Osteocyte (in vitro differentiated cells): ENCODE measurements at places on chromosomes 7 and 10.
A peak's percentile ranks its signal among the peaks of the same experiment; 100 is the strongest.

GRCh38 chr7:150855046-150855445 lies 2.7 kb downstream of the AOC1 start:
- peak; percentile 68 for DNase-seq
- H3K4me1 ChIP-seq = no peaks in the 10 kb centered on the region
- H3K27me3 ChIP-seq = peaks cover 3% of the 10 kb centered on the region
- no peak overlapping the region for H3K4me3 ChIP-seq
- no peaks in the 10 kb centered on the region for H3K36me3 ChIP-seq
- no peak overlapping the region for H3K27ac ChIP-seq

- no peaks in the 10 kb centered on the region for H3K27me3 ChIP-seq
- H3K4me3 ChIP-seq = no peak overlapping the region
- H3K36me3 ChIP-seq = no peaks in the 10 kb centered on the region
Measured at GRCh38 chr10:15567952-15568351, 151.8 kb downstream of the ITGA8 start.

DNA sequence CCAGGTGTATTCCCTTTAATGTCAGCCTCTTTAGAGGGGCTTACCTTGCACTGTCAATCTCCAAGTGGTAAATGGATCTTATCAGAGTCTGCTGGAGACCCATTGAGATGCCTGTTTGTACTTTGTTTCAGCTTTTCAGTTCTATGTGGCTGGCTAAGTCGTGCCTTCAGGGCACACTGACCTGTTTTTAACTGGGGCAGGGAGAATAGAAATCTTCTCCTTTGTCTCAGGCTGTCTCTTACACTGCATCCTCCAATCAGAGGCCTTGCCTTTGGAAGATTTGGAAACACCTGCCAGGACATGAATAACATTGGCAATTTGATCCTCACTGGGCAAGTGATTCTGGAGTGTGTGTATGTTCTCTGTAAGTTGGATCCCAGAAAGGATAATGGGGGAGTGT lies 65.0 kb downstream of the POU6F2 start:
- H3K4me3 ChIP-seq = no peak overlapping the region
- H3K27me3 ChIP-seq = peaks cover 10% of the 10 kb centered on the region
- H3K36me3 ChIP-seq = no peaks in the 10 kb centered on the region
- no peaks in the 10 kb centered on the region for H3K4me1 ChIP-seq

GRCh38 chr7:151249034-151249731 lies 689 bp upstream of the SMARCD3 start:
- H3K36me3 ChIP-seq = no peaks in the 10 kb centered on the region
- no peaks in the 10 kb centered on the region for H3K27me3 ChIP-seq
- H3K4me1 ChIP-seq = peaks cover 72% of the 10 kb centered on the region
- H3K4me3 ChIP-seq = peak overlapping the region; percentile 82
- peak overlapping the region; percentile 100 for H3K27ac ChIP-seq

GRCh38 chr10:100510533-100511308 lies 8.9 kb downstream of the SEC31B start:
- no peak for DNase-seq
- H3K27me3 ChIP-seq = no peaks in the 10 kb centered on the region

DNA sequence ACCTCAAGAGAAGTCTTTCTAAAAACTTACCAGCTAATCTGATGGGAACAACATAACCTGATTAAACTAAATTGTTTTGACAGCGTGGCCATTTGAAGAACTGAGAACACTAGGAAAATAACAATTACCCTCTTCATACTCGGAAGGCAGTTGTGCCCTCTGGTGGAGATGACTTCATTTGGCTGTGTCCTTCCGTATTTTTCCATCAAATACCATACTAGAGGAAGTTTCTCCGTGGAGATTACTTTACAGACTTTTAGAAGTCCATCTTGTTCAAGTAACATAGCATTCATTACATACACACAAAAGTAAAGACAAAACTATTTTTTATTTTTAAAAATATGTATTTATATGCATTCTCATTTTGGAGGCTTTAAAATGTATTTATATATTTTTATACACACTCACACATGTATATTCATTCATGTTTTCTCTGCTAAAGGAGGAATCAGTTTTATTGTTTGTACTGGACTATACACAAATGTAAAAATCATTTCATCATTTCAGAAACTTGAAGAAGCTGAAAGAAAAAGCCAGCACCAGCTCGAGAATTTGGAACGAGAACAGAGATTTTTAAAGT lies 25.2 kb downstream of the SMNDC1 start:
- DNase-seq = no peak
- H3K27me3 ChIP-seq = no peaks in the 10 kb centered on the region
- H3K36me3 ChIP-seq = peaks cover 8% of the 10 kb centered on the region
- no peak overlapping the region for H3K27ac ChIP-seq
- peak overlapping the region; percentile 19 for H3K4me3 ChIP-seq
- peaks cover 9% of the 10 kb centered on the region for H3K4me1 ChIP-seq

DNA sequence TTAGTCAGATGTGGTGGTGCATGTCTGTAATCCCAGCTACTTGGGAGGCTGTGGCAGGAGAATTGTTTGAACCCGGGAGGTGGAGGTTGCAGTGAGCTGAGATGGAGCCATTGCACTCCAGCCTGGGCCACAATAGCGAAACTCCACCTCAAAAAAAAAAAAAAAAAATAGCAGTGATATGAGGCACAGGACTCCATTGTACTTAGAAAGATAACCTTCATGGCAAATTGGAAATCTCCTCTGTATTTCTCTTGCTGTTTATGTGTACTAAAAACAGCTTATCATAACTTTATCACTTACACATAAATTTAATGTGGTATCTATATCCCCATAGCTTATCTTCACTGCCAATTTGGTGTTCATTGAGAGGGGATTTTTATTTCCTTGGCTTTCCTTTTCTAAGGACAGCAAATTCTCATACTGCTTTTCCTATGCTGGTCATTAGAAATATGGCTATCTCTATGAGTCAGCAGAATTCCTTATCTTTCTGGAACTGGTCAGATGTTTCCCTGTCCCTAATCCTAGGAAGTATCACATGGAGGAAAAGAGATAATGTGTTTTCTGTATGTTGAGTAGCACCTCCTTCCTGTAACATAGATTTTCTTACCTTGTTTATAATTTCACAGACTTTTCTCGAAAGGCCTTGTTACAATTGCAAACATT lies 40.6 kb upstream of the ZEB1 start:
- peaks cover 5% of the 10 kb centered on the region for H3K36me3 ChIP-seq
- H3K4me1 ChIP-seq = no peaks in the 10 kb centered on the region
- DNase-seq = no peak
- no peak overlapping the region for H3K27ac ChIP-seq

DNA sequence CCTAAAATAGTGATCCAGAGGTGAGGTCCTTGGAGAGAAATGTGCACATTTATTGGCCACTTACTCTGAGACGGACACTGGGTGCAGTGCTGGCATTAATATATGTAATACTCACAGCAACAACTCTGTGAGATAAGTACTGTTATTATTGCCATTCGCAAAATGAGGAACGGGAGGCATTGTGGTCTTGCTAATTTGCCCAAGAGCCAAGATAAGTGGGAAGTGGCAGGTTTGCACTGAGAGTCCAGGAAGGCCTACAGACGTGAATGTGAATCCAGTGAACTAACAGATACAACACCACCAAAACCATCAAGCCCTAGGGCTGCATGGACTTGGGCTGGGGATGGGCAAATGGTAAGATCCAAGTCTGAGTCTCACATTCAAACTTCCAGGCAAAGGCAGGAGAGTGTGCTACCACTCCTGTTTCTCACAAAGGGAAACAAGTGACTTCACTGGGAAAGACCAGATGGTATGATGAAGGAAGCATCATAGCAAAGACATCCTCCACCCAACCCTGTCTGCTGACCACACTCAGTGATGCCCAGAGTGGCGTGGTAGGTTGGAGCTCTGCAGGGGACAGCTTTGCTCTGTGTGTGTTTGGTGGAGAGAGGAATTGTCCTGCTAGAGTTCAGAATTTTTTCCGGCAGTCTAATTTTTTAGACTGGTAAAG lies 19.2 kb downstream of the TMEM273 start:
- H3K27ac ChIP-seq = no peak overlapping the region
- no peak overlapping the region for H3K4me3 ChIP-seq
- no peaks in the 10 kb centered on the region for H3K4me1 ChIP-seq
- peak; percentile 27 for DNase-seq
- no peaks in the 10 kb centered on the region for H3K27me3 ChIP-seq

- H3K27ac ChIP-seq = no peak overlapping the region
- no peak for DNase-seq
- no peaks in the 10 kb centered on the region for H3K4me1 ChIP-seq
- no peak overlapping the region for H3K4me3 ChIP-seq
Measured at GRCh38 chr10:84188815-84189214, 5.5 kb upstream of the CDHR1 start.

DNA sequence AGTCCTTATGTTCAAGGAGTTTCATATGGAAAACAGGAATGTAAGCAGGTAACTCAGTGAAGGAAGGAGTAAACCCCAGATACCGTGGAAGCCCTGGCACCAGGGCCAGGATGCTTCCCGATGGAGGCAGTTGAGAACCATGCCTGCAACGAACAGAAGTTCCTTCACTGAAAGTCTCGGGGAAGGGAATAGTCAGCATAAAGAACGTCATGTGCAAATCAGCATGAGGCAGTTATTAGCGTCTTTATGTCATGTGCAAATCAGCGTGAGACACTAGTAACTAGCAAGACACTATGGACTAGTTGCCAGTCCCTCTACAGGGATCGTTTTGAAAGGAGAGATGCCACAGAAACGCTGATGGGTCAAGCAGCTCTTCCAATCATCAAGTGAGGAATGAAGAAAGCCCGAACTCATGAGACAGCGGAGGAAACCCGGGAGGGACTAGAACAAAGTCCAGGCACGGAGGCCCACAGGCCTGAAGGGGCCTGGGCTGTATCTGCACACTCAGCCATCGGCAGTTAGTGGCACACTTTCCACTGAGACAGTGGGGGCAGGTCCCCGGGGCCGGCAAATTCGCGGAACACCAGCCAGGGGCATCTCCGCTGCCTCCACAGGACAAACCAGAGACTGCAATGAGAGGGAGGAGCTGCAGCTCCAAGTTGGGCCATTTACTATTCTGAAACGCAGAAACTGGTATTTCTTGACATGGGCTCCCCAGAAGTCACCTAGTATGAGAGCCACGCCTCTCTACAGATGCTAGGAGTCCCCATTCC lies 109.6 kb downstream of the SFMBT2 start:
- H3K36me3 ChIP-seq = no peaks in the 10 kb centered on the region
- no peaks in the 10 kb centered on the region for H3K4me1 ChIP-seq
- no peak overlapping the region for H3K4me3 ChIP-seq
- no peak overlapping the region for H3K27ac ChIP-seq
- H3K27me3 ChIP-seq = no peaks in the 10 kb centered on the region
- DNase-seq = no peak

GRCh38 chr10:18409599-18410397 lies 241.6 kb downstream of the NSUN6 start:
- no peaks in the 10 kb centered on the region for H3K36me3 ChIP-seq
- no peak for DNase-seq
- H3K27me3 ChIP-seq = peaks cover 3% of the 10 kb centered on the region
- no peak overlapping the region for H3K4me3 ChIP-seq

- peak; percentile 66 for DNase-seq
- H3K36me3 ChIP-seq = no peaks in the 10 kb centered on the region
- no peak overlapping the region for H3K4me3 ChIP-seq
- no peak overlapping the region for H3K27ac ChIP-seq
- no peaks in the 10 kb centered on the region for H3K4me1 ChIP-seq
Measured at GRCh38 chr10:71078454-71079145, 133.8 kb upstream of the UNC5B start.

- peak; percentile 89 for DNase-seq
- H3K27me3 ChIP-seq = peaks cover 19% of the 10 kb centered on the region
- no peaks in the 10 kb centered on the region for H3K36me3 ChIP-seq
- H3K4me1 ChIP-seq = no peaks in the 10 kb centered on the region
- H3K27ac ChIP-seq = no peak overlapping the region
Measured at GRCh38 chr10:46228563-46229071, 58.2 kb upstream of the ANTXRL start.

GRCh38 chr10:124650263-124650662 lies 93.9 kb downstream of the FAM53B start:
- peaks cover 21% of the 10 kb centered on the region for H3K4me1 ChIP-seq
- no peak overlapping the region for H3K4me3 ChIP-seq
- no peaks in the 10 kb centered on the region for H3K27me3 ChIP-seq
- no peaks in the 10 kb centered on the region for H3K36me3 ChIP-seq
- no peak overlapping the region for H3K27ac ChIP-seq
- DNase-seq = no peak

DNA sequence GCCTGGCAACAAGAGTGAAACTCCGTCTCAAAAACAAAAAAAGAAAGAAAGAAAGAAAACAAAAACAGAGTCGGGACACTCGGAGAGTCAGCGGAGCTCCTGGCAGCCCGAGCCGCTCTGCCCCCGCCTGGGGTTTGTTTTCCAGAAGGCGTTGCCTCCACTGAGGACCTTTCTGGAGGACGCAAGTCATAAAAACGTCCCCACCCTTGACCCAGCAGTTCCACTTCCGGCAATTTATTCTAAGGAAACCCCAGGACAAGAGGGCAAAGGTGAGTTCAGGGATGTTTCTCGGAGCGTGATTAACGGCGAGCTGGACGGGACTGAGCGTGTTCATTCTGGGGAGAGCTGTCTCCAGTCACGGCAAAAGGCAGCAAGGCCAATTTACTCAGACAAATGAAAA lies 27.0 kb upstream of the SUN1 start:
- no peak for DNase-seq
- no peak overlapping the region for H3K27ac ChIP-seq
- no peaks in the 10 kb centered on the region for H3K36me3 ChIP-seq
- H3K4me3 ChIP-seq = no peak overlapping the region
- peaks cover 18% of the 10 kb centered on the region for H3K4me1 ChIP-seq

DNA sequence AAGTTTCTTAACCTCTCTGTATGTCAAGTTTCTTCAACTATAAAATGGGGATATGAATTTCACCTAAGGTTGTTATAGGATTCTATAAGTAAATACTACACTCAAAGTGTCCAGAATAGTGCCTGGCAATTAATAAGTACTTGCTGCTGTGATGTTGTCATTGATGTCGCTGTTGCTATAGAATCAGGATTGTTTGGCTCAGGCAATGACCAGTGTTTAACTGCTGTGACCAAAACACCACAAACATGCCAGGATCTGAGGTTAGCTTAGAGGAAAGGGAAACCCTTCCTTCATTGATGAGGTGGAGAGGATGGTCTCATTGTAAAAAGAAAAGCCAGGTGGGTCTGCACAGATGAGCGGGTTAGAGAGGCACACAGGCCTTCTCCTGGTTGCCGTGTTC lies 223.1 kb upstream of the INHBA start:
- H3K27ac ChIP-seq = no peak overlapping the region
- no peaks in the 10 kb centered on the region for H3K36me3 ChIP-seq
- H3K27me3 ChIP-seq = no peaks in the 10 kb centered on the region
- H3K4me1 ChIP-seq = peaks cover 28% of the 10 kb centered on the region

DNA sequence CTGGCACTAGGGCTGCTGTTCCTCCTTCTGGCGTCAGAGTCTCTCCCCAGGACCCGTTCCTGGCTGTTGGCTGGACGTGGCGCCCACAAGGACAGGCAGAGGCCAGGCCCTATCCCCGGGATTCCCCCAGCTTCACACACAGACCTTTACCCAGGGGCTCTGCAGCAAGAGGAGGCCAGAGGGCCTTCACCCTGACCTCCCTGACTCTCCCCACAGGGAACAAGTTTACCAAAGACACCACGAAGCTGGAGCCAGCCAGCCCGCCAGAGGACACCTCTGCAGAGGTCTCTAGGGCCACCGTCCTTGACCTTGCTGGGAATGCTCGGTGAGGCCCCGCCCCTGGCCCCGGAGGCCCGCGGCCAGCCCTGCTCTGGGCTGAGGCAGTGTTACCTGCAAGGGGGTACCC lies 82.2 kb downstream of the GTF2IRD1 start:
- peaks cover 14% of the 10 kb centered on the region for H3K36me3 ChIP-seq
- H3K4me3 ChIP-seq = no peak overlapping the region
- no peak for DNase-seq
- H3K27ac ChIP-seq = no peak overlapping the region

- DNase-seq = no peak
- peaks cover 23% of the 10 kb centered on the region for H3K4me1 ChIP-seq
- H3K27ac ChIP-seq = no peak overlapping the region
- no peaks in the 10 kb centered on the region for H3K36me3 ChIP-seq
- H3K4me3 ChIP-seq = no peak overlapping the region
Measured at GRCh38 chr10:34862892-34863291, 47.8 kb upstream of the PARD3 start.
